ENCODE measurements at places on chromosomes 1 and 21.

DNA sequence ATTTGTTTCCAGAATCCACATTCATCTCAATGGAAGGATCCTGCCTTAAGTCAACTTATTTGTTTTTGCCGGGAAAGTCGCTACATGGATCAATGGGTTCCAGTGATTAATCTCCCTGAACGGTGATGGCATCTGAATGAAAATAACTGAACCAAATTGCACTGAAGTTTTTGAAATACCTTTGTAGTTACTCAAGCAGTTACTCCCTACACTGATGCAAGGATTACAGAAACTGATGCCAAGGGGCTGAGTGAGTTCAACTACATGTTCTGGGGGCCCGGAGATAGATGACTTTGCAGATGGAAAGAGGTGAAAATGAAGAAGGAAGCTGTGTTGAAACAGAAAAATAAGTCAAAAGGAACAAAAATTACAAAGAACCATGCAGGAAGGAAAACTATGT, 2.6 kb downstream of the GADD45A start:
- DNase-seq = no peak

GRCh38 chr21:39968010-39968409, 100.8 kb downstream of the PCP4 start:
- no peak for DNase-seq

- DNase-seq = no peak
These were observed 21.8 kb upstream of the LHX4 start for GRCh38 chr1:180208264-180208663.

DNA sequence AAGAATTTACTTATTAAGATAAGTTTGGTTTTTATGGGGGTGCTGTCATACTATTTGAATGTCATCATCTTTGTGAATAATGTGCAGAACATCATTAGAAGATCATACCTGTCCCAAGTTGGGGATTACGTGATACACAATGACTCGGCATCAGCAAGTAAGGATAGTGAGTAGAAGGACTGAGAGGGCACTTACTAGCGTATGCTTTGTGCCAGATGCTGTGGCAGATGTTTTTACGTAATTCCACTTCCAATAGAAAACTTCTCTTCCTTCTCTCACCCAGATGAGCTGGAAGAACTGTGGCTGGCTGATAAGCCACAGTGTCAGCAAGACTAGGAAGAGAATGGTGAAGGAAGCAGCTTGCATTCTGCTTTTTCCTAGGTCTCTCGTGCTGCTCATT, 28.1 kb upstream of the TGFB2 start:
- DNase-seq = no peak

- DNase-seq = no peak
These were observed 11.6 kb downstream of the ARHGEF2 start for GRCh38 chr1:155966750-155967149.

GRCh38 chr1:19311503-19311930, 427 bp downstream of the AKR7A2 start:
- DNase-seq = peak; percentile 11

DNA sequence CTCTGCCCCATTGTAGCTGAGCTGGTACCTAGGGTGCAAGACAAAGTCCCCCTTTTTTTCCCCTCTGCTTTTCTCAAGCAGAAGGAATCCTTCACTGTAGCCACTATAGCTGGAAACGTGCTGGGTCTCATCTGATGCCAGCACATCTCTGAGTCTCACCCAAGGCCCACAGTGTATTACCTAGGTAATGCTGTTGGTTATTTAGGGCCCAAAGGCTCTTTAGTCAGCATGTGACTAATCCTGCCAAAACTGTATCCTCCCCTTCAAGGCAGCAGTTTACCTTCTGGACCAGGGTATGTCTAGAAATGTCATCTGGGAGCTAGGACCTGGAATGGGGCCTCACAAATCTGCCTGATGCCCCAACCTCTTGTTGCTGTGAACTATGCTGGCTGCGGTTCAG, 423.4 kb downstream of the NUF2 start:
- DNase-seq = no peak

- DNase-seq = no peak
These were observed 6.5 kb upstream of the ATP1A2 start for GRCh38 chr1:160108888-160109662.

GRCh38 chr21:37917612-37918011, 1.4 kb upstream of the KCNJ6 start:
- DNase-seq = no peak

GRCh38 chr1:24923485-24924113, 6.5 kb downstream of the RUNX3 start:
- no peak for DNase-seq

DNA sequence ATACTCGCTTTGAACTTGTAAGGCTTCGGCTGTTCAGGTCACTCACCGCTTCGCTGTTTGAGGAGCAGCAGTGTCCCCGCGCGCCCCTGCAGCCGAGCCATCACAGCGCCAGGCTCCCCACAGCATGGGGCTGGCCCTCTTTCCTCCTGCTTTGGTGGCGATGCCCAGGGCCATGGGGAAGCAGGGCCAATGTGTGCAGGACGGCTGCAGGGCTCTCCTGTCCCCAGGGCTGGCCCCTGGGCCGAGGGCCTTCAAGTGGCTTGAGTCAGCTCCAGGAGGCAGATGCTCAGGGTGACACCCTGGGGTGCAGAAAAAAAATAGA, 38.5 kb upstream of the TRAPPC10 start:
- DNase-seq = no peak

DNA sequence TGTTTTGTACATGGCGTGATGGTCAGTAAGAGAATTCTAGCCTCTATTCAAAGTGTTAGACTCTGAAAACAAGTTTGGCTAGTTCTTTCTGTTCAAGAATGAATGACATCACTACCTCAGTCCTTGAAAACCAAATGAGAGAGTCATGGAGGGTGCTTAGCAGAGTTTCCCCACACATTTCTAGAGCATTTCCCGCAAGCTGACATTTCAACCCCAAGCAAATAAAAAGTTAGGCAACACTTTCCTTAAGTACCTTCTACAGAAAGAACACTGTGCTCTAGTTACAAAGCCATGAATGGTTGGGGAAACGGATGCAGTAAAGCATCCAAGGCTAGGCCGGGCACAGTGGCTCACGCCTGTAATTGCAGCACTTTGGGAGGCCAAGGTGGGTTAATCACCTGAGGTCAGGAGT, 47.9 kb upstream of the SLC44A3 start:
- no peak for DNase-seq

DNA sequence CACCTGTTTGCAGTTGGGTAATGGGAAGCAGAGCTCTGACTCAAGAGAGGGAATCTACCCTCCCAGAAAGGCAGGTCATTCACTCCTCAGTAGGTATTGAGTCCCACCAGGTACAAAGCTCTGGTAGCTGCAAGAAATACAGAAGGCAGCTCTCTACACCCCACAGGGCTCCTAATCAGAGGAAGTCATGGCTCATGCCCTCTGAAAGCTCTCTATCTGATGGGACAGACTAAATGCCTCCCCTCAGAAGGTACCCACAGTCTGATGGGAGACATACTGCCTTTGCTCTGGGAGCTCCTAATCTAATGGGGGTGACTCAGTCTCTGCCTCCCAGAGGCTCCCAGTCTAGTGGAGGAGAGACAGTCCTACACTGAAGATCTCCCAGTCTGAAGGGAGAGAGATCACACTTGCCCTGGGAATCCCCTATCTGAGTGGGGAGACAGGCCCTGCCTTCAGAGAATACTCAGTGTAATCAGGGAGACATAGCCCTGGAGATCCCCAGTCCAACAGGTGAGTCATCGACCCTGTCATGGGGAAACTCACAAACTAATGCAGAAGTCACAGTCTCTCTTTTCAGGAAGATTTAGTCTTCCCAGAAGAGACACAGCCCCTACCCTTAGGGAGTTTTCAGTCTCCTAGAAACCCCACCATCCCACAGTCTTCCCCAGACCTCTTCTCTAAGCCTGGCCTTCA, 23.7 kb downstream of the CAMK1G start:
- no peak for DNase-seq

GRCh38 chr1:160400646-160401486, 502 bp downstream of the VANGL2 start:
- peak; percentile 74 for DNase-seq

DNA sequence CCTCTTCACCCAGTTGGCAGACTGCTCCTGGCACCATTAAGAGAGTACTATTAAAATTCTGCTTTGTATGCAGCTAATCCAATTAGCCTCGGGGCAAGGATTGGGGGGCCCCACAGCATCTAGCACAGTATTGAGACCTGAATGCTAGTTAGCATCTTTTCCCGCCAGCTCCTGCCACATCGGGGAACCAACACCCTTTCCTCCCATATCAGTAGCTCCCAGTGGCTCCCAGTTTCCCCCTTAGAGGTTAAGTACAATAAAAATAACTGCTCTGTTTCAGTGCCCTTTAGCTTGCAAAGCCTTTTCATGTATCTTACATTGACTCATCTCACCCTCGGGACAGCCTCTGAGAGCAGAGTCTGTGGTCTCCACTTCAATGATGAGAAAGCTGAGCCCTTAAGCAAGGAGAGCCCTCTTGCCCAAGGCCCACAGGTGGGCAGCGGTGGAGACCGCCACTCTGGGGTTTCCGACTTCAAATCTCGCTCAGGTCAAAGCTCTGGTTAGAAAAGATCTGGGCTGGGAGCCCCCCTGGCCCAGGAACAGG, 4.2 kb upstream of the PMVK start:
- no peak for DNase-seq

GRCh38 chr1:111855260-111855659, 99.6 kb downstream of the DDX20 start:
- DNase-seq = no peak

- DNase-seq = no peak
These were observed 18.1 kb upstream of the ETS2 start for GRCh38 chr21:38787461-38788274.

- no peak for DNase-seq
These were observed 58.9 kb upstream of the LRRC8D start for GRCh38 chr1:89761901-89762300.

- no peak for DNase-seq
These were observed 167.4 kb downstream of the TNFSF18 start for GRCh38 chr1:172883387-172883791.

DNA sequence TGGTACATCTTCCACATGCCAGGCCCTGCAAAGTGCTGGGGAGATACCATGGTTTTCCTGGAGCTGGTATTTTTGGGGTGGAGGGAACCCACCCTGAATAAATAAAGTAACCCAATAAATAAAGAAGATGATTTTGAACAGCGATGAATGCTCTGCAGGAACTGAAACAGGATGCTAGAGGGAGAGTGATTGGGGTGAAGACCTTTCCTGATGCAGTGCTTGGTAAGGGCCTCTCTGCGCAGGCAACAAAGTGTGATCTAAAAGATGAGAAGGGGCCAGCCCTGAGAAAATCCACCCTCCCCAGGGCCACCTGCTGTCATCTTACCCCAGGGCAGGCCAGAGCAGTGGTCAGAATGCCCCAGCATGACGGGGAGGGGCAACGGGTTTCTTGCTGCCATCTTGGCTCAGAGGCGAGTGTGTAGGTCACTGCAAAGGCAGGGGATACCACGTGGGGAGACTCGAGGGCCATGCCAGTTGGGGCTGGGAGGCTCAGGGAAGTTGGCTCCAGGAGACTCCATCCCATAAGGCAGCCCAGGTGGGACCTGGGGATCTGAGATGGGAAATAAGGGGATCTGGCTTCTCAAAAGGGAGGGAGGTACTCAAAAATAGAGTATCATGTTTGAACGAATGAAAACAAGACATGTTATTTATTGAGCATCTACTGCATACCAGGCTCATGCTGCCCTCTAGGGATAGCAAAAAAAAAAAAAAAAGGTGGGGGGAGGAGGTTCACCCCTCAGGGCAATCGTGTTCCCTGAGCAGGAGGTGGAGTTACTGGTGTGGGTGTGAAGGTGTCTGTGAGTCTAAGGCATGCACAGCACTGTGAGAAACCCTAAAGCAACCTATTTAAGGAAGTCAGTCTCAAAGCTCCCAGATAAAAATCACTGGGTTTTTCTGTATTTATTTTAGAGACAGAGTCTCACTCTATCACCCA, 2.8 kb downstream of the SRARP start:
- no peak for DNase-seq

- no peak for DNase-seq
These were observed 2.0 kb downstream of the C1orf116 start for GRCh38 chr1:207030522-207031009.

DNA sequence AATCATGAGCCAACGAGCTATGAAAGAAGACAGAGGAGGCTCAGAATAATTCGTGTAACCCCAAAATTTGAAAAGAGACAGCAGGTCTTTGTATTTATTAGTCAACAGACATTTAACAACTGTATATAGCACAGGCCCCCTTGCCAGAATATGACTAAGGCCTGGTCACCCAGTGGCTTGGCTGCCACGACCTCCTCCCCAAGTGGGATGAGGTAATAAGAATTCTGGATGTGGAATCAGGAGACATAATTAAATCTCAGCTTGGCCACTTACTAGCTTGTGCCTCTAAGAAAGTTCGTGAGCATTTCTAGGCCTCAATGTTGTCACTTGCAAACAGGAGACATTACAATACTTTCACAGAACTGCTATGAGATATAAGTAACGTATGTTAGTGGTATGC, 134.2 kb upstream of the TNFSF4 start:
- no peak for DNase-seq

GRCh38 chr1:202664083-202664482, 46.2 kb downstream of the SYT2 start:
- DNase-seq = no peak

DNA sequence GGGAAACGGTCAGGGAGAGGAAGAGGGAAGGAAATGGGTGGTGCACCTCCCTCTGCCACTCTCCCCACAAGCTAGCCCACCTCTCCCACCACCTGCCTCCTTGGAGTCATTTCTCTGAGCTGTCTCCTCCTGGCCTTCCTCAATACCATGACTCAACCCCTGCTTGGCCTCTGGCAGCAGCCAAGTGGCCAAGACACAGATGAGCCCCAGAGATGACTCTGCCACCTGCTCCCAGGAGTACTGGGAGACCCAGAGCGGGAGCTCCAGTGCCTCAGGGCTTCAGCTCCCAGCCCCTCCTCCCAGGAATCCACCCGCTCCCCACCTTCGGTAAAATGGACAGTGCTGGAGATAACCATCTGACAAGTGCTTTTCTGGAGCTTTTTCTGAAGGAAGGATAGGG, 2.6 kb downstream of the S100A16 start:
- no peak for DNase-seq

- no peak for DNase-seq
These were observed 23.3 kb downstream of the SLC2A1 start for GRCh38 chr1:42935313-42935895.

- DNase-seq = no peak
These were observed 147.1 kb downstream of the C1orf21 start for GRCh38 chr1:184533915-184534314.

- DNase-seq = no peak
These were observed 18.8 kb upstream of the SCCPDH start for GRCh38 chr1:246705368-246705767.

DNA sequence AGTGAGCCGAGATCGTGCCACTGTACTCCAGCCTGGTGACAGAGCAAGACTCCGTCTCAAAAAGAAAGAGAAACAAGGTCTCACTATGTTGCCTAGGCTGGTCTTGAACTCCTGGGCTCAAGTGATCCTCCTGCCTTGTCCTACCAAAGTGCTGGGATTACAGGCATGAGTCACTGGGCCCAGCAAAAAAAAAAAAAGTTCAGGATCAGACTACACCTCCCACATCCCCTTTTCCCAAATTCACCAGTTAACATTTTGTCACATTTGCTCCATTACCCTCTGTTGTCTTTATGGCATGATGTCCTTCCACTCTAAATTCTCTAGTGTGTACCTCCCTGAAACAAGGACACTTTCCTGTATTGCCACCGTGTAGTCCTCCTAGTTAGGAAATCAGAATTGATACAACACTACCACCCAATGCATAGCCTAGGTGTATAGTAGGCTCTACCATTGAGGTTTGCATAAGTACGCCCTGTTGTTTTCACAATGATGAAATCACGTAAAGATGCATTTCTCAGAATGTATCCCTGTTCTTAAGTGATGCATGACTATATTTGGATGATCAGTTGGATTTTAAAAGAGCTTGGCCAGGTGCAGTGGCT, 10.7 kb downstream of the SPEN start:
- no peak for DNase-seq

Data from neuronal stem cell (in vitro differentiated cells).